ENCODE measurements at places on chromosomes 6 and 20.

DNA sequence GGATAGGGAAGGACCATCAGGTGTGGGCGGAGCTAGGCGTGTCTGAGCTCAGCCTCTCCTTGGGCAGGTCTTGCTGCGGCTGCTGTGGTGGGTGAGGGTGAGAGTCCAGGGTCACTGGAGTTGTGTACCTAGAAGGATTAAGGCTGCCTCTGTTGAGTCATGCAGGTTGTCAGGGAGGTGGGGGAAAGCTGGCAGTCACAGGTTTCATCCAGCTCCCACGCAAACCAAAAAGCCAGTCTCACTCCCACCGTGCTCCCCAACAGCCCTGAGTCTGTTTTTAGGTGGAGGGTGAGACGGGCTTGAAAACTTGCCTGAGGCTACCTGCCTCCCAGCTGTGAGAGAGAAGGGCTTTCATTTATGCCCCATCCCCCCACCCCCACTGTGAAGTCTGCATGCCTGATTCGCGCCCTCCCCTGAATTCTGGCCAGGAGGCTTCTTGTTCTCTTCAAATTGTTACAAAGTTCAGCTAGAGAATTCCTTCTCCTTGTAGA lies 161.5 kb downstream of the MYLK4 start:
- DNase-seq: no peak

DNA sequence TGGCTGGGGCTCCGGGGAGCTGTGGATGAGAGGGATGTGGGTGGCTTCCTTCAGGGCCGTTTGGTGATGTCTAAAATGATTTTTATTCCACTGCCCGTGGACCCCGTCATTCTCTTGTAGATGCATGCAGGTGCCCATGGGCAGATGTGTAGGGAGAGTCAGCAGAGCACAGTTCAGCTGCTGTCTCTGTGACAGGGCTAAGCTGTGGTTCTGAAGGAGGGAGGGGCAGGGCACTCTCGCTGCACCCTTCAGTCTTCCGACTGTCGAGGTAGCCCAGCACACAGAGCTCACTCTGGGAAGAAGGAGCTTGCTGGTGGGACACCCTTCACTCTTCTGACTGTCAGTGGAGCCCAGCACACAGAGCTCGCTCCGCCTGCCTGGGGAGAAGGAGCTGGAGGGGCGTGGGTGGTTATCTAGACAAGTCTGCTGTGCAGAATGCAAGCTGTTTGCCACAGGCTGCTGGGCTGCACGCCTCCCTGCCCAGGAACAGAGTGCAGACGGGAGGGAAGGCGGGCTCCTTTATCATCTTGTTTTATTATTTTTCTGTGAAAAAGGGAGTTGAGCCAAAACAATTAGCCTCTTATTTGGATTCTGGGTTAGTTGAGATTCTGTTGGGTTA lies 28.4 kb upstream of the ADRM1 start:
- no peak for DNase-seq

DNA sequence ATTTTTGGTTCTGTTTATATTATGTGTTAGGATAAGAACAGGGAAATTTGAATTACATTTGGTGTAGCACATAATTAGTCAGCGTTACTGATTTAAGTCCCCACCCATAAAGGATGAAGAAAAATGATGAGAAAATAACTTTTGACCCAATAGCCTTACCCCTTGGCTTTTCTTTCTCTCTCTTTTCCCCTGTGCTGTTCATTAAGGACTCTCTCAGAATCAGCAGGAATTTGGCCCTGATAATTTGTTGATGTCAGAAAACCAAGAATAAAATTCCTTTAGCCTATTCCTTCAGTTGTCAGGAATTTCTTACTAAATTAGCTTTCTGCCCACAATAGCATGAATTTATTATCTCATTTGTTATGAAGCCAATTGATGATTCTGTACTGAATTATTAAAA lies 18.5 kb downstream of the PLCB1 start:
- peak; percentile 50 for DNase-seq

GRCh38 chr6:29633534-29633905 lies 537 bp upstream of the GABBR1 start:
- no peak for DNase-seq

DNA sequence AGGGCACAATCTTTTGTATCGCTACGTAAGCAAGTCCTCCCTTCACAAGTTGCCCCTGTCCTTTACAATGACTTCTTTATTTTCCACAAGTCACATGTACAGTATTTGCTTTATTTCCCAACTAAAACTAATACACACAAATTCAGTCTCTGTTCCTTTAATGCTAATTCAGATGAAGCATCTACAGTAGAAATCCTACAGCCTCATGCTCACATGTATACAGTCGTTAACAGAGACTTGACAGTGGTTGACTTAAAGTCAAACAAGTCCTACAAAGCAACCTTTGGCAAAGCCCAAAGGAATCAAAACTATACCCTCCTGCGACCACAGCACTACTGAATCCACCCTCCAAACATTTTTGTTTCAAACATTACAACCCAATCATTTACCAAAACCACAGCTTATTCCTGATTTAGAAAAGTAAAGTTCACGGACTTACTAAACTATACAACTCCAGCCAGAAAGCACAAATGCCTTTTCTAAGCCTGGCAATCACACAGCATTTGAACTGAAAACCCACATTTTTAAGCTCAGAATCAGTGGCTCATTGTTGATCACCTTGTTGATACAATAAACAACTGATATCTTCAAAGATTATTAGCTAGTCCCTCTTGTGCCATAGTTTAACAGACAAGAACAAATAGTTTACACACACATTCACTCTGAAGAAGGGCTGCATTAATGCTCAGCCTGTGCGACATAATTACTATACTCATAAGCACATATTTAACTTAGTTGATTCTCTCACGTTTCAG lies 70.9 kb upstream of the NHSL1 start:
- no peak for DNase-seq

DNA sequence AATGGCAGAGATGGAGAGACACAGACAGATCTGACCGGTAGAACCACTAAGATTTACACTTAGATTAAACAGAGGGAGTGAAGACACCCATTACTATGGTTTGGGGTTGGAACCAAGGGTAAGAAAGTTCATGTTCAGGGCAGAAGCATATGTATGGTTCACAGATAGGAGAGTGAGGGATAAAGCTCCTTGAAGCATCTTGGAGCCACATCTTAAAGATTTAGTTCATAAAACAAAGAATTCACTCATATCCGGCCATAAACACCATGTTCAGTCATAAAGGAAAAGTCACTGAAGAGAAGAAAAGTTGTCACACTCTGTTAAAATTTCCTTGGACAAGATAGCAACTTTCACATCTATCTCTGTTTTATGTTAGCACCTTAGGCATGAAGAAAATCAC lies 18.0 kb downstream of the STX7 start:
- no peak for DNase-seq

- no peak for DNase-seq
Observed at GRCh38 chr6:31836047-31836473, 8.5 kb downstream of the HSPA1B start.

DNA sequence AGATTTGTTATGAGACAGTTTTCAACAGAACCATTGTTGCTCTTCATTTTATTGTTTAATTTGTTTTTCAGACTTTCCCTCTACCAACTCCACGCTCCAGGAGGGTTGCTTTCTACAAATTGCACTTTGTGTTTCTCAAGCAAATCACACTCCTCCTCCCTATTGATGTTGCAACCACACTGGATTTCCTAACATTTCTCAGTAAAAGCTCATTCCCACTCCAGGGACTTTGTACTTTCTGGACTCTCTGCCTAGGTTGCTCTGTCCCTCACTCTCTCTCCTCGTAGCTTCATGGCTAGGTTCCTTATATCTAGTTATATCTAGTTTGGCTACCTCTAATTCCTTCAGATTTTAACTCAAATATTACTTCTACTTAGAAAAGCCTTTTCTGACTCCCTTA lies 20.3 kb downstream of the PGK2 start:
- no peak for DNase-seq

Measured in muscle of leg (tissue), 16 donors.